ENCODE measurements at places on chromosomes 3 and 15.
A peak's percentile ranks its signal among the peaks of the same experiment; 100 is the strongest.

DNA sequence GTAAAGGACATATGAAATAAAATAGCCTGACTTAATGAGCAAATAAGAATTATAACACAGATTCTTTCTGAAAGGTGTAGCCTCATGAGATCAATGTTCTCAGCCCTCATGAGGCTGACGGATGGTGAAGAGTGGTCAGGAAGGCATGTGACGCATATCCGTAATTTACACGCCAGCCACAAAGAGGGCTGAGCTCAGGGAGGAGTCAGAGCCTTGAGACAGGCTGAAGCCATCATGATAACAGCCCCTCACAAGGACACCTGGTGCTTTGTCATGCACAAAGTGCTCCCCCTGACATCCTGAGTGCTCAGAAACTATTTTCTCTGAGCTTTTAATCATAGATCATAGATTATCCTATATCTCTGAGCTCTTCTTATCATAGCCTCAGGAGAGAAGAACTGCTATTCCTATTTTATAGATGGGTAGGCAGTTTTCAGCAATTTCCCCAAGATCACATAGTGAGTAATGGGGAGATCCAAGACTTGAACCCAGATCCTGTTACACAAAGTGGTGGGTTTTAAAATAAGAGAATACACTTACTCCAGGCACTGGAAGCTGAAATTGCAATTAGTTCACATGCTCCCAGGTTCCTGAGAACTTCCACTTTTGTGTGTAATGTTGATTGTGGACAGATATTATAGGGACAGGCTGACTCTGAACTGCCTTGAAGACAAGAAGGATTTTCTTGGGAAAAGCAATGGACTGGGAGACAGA lies 267.1 kb downstream of the RPLP1 start:
- DNase-seq: peak; percentile 71

GRCh38 chr3:57288403-57288802 lies 4.1 kb downstream of the ASB14 start:
- no peak for DNase-seq

DNA sequence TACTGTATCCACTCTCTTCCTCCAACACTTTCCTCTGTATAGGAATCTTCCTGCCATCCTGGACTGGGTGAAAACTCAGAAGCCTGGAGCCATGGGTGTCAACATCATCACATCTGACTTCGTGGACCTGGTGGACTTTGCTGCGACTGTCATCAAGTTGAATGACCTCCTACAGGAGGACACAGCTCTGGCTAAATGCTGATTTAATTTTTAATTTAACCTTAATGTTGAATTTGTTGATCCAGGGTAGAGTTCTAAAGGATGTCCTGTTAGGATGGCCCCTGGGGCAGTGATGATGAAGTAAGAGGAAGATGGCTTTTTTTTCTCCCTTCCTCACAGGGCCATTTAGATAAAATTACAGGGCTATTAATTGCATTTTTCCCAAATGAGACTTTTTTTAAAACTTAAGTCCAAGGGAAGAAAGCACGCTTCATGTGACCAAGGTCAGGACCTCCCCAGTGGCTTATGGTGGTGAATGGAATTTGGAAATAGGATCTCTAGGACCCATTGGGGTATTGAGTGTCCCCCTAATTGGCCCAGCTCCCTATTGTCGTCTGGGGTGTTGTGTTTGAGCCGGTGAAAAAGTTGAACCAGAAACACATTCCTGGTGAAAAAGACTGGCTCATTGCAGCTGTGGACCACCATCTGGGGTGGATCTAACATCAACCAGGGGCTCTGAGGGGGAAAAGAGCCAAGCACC lies 125.7 kb upstream of the ZBED2 start:
- no peak for DNase-seq

GRCh38 chr3:89171687-89172545 lies 64.5 kb downstream of the EPHA3 start:
- DNase-seq: no peak

GRCh38 chr3:189554868-189555557 lies 76.2 kb upstream of the TP63 start:
- no peak for DNase-seq

DNA sequence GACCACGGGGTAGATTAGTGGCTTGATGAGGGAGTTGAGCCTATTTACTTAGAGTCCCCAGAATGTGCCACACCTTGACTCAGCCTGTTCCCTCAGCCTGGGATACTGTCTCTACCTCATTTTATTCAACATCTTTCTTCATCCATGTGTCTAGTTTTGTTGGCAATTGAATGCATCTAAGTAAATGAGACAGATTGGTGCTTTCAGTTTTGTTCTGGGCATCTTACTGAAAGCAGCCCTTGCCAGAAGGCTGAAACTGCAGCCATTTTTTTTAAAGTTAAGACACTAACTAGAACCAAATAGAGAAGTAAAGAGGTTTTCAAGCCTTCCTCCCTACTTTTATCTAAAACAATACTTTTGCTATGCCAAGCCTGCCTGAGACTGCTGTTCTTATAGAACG lies 246.8 kb downstream of the SLCO3A1 start:
- DNase-seq: no peak

DNA sequence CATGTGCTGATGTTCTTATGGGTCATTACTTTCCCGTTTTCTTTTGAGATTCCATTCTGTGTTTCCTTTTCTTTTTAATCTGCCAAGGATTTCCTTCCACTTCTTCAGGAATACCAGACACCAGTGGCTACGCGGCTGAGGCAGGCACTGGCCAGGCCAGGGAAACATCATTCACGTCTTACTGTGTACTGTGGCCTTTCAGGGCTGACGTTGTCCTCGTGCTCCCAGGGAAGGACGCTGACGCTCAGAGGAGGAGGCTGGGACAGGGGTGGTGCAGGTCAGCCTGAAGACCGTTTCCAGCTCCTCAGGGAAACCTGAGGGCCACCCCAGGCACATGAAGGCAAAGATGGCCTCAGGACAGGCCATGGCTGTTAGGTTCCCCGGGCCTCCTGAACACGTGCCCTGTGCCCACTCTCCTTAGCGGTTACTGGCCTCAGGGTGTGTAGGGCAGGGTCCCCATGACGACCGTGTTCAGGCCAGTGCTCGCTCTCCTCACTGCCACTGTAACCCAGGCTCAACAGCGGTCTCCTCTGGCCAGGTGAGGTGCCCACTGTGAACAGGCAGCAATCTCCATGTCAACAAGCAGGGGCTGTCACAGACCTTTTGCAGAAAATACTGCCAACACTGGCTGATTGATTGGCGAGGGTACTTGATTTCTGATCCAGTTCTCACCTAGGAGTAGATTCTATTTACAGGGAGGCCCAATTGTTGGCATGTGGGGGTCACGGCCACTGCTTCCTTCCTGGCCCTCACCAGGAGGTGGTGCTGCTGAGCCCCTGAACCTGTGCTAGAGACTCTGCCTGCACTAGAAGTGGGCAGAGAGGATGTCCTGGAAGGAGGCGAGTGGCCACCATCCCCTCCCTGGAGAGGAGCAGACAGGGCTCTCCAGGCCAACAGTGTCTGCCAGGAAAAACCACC lies 169.5 kb downstream of the ATP10A start:
- DNase-seq: peak; percentile 51

DNA sequence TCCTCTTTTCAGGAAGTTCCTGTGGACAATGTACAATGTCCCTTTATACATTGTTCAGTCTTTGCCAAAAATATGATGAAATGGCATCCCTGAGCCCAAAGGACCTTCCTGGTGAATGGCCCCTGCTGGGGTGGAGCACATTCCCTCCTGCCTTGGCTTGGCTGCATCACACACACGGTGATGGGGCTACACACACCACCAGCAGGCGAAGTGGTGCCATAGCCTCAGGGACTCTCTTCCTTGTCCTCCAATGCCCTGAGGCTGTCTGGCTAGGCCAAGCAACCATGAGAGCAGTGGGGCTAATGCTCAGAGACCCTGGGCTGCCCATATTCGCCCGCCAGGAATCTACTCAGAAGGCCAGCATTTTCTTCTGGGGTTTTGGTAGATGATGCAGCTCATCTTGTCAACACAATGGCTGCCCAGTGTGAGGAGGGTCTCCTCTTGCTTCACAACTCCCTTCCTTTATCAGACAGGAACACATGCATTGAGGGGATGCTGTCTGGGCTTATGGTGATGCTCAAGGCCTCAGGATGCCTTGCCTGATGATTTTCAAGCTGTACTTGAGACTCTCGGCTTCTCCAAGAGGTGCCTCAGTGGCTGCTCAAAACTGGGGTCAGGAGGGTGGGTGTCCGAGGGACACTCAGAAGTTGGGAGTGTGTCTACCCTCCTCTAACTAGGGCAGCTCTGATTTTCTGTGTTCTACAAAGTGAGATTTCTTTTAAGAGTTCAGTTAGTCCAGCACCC lies 40.9 kb upstream of the EPHB1 start:
- DNase-seq: no peak

DNA sequence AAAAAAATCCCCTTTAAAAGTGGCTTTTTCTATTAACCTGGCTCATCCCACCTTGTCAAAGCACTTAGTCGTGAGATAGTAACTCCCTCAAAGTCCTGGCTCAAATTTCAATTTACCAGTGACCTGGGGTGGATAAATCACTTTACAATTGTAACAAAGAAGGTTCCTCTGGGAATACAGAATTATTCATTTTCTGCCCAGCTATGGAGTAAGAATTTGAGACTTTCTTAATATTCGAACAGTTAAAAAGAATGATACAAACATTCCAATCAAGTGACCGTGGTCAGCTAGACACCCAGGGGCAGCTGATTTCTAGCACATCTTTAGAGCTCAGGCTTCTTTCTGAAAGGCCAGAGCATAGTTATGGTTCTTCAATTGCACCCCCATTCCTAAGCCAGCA lies 291.0 kb upstream of the TGFBR2 start:
- DNase-seq: no peak

DNA sequence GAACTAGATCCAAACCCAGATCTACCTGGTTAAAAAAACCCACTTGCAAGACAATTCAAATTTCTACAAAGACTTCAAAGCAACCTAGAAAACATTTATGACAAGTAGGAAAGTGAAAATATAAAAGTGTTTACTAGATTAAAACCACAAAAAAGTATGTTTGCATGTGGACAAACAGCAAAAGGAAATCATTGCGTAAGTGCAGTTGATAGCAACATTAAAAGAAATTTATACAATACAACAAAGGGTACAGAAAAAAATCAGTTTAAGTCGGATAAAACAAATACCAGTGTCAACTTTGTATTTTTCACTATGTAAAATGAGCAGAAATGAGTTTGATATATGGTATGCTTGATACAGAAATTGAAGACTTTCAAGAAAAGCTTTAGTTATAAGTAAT lies 2.6 kb downstream of the EIF5A2 start:
- DNase-seq: no peak

DNA sequence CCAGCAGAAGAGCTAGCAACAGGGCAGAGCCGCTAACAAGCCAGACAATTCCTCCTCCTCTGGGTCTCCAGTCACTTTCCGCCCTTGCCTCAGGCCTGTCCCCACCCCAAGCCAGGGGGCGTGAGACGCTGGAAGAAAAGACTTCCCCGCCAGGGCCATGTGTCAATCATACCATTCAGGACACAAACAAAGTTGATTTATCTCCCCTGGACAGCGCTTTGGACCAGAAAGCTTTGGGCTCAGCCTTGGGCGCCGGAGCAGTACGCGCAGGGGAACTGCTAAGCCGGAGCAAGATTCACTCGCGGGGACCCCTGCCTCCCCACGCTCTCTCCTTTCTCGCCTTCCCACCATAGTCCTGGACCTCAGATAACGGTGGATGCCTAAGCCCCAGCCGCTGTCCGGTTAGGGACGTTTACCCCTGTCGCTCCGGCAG lies 479 bp downstream of the LRRC2 start:
- DNase-seq: no peak

DNA sequence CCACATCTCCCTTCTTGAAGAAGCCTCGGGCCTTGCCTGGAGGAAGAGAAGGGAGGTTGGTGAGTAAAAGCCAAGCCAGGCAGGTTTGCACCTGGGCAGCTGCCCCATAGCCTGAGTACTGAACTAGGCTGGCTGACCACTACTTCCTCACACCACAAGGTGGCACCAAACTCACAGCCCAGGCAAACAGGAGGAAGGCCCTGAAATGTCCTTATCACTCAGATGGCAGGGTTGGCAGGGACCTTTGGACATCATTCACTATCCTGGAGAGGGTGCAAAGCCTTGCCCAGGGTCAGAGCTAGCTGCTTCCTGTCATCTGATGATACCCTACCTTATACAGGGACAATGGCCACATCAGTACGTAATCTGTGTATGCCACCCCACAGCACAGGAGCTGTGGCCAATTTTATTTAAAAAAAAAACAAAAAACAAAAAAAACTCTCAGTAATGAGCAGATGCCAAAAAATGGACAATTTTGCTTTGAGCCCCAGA lies 2.2 kb upstream of the GRAMD2A start:
- peak; percentile 77 for DNase-seq

DNA sequence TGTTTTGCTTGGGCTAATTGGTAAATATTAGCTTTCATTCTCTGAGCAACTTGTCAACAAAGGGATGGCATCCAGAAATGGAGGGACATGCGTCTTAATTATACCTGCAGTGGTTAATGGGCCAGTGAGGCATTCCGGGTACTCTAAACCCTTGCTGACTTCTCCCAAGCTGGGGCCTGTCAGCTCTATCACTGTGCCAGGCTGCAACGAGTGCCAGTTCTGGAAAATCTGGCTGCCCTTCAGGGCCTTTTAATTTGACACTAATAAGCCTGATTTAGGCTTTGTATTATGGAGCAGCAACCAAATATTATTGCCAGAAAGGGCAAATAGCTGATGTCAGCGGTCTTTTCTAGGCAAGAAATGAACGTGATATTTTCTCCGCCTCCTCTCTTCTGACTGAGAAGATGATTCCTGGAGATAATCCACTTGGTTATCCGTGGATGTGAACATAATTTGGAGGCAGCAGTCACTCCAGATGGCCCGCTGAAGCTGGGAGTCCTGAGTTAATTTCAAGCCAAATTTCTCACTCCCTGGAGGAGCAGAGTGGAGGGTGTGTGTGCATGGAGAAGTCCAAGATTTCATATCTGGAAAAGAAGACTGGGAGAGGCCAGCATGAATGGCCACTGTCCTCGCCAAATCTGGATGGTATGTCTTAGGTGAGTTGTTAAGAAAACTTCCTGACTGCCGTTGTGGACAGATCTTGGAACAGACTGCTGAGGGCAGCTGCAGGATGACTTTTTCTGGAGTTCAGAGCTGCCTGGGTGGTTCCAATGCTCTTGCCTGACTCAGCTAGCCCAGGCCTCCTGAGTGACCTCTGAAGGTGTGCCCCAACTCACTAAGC lies 44.4 kb upstream of the PSMD6 start:
- no peak for DNase-seq

DNA sequence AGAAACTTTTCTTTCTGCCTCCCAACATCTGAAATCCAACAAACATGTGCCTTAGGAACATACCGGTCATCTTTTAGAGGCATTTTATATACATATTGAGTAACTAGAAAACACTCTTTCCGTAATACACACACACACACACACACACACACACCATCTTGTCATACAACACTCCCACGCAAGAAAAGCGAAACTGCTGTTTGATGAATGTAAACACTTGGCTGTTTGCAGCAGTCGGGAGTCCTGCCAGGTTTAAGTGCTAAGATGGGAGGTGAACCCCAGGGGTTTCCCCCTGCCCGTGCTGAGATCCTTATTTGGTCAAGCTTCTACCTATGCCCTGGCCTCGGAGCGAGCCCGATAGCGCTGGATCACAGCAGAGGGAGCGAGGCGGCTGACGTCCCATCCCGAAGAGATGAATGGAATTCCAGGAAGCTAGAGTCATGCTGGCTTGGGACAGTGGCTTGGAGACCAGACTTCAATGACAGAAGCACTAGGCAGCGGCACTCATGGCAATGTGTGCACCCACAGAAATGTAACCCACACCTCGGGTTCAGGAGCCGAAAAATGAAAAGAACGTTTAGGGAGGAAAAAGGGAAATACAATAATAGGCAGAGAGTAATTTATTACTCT lies 1.3 kb upstream of the THBS1 start:
- no peak for DNase-seq
